AG08396 (cell line): ENCODE measurements at places on chromosomes 1 and 21.

DNA sequence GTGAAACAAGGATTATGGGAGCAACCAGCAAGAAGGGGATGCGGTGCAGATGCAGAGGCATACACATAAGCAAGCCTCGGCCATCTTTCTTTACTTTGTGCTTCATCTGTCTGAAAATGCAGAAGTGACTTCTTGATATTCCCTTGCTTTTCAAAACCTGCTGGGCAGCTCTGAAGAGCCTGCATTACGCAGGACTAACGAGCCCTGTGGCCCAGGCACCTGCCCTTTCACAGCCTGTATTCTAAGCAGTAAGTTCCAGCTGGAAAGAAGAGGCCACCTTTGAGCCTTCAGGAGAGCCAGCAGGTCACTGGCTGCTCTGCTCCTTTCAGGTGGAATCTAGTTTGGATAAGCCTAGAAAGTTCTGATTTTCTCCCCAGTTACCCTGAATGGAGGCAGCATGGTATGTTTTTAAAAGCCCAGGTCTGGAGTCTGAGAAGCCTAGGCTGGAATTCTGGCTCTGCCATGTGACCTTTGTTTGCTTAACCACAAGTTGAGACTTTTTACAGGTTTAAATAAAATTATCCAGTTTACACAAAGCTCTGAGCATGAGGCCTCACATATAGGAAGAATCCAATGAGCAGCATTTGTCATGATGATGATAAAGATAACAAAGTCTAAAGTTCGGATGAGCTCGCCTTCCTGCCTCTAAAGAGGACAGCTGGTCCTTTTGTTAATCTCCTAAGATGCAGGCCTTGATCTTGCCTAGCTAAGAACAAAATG is 122.9 kb downstream of the UBR4 start:
- DNase-seq, result no peak

GRCh38 chr1:75198761-75199160 is 64.6 kb downstream of the LHX8 start:
- DNase-seq, result no peak

- DNase-seq, result no peak
Measured at GRCh38 chr1:64092851-64093371, 110.5 kb upstream of the UBE2U start.

DNA sequence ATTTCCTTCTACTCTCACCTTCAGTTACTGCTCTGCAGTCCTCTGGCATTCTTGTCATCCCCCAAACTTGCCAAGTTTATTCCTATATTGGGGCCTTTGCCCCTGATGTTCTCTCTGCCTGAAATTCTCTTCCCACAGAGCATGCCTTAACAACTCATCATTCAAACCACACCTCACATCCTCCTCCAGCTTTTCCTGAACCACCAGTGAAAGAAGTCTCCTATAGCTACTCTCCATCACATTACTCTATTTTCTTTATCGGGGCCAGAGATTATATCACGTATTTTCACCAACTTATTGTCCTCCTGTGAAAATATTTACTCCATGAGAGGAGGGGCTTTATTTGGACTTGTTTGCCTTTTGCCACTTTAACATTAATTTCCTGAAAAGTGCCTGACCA is 32.1 kb downstream of the EXTL2 start:
- DNase-seq, result peak; percentile 24

DNA sequence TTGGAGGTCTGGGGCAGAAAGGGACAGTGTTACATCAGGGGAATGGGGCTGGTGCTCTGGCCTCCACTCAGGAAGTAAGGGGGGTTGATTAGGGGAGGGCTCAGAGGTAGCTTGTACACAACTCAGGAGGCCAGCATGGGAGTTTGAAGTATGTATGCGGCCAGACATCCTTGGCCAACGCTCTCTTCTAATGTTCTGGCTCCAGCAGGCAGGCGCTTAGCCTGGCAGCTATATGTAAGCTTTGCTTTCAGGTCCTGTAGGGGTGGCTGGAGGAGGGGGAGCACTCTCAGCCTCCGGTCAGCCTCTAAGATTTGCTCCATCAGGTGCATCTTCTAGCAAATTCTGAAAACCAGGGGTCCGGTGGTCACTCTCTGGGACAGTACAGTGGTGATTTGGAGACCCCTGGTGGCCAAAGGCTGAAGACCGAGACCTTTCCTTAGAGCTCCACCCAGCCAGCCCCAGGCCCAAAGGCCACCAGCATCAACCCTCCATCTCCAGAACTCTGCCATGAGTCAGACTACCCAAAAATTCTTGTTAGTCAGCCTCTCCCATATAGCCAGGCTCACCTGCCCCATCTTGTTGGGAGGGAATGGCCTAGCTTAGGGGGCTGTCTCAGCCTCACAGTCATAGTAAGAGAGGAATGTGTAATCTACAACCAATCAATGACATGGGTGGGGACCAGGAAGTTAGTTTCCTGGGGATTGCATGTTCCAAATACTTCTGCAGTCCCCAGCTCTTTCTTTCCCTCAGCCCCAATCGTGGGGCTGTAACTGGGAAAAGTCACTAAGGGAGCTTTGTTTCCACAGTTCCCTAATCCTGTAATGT is 9.7 kb upstream of the COL8A2 start:
- DNase-seq, result peak; percentile 69

- DNase-seq, result no peak
Measured at GRCh38 chr1:59355361-59355760, 58.5 kb downstream of the FGGY start.

GRCh38 chr1:168297019-168297730 is 16.5 kb downstream of the TBX19 start:
- no peak for DNase-seq
